ENCODE measurements at places on chromosomes 12 and 14.

DNA sequence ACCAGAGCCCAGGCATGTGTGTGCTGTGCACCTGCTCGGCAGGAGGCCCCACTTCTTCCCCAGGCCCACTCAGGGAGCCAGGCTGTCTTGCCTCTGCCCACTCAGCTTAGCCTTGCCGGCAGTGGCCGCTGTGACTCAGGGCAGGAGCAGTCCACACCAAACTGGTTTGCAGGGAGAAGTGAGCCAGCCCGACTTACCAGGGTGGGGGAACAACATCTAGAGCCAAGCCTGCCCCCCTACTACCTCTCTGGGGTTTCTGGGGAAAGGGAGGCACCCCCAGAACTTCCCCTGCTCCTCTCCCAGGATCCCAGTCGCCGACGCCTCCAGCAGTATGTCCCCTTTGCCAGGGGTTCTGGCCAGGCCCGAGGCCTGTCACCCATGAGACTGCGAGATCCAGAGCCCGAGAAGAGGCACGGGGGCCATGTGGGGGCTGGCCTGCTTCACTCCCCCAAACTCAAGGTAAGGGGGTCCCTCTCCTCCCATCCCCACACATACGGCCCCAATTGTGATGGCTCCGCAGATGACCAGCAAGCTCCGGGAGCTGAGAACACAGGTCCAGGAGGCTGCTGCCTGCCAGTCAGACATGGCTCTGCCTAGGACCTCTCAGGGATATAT lies 3.0 kb downstream of the PLEKHG6 start:
- DNase-seq = peak; percentile 26

GRCh38 chr12:19763488-19763887 lies 324.2 kb downstream of the AEBP2 start:
- no peak for DNase-seq

DNA sequence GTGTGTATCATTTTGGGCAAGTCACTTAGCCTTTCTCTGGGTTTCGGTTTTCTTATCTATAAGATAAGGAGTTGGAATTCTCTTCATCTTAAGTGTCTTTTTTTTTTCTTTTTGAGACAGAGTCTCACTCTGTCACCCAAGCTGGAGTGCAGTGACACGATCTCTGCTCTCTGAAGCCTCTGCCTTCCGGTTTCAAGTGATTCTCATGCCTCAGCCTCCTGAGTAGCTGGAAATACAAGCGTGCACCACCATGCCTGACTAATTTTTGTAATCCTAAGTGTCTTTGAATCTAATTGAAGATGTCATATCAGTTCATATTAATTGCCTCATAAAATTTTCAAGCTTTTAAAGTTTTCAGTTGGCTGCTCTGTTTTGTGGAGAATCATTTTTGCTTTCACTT lies 4.0 kb downstream of the SRGAP1 start:
- DNase-seq = no peak

GRCh38 chr12:97380440-97380839 lies 82.2 kb upstream of the RMST start:
- DNase-seq = no peak

GRCh38 chr12:57141249-57141648 lies 6.2 kb downstream of the LRP1-AS start:
- no peak for DNase-seq

DNA sequence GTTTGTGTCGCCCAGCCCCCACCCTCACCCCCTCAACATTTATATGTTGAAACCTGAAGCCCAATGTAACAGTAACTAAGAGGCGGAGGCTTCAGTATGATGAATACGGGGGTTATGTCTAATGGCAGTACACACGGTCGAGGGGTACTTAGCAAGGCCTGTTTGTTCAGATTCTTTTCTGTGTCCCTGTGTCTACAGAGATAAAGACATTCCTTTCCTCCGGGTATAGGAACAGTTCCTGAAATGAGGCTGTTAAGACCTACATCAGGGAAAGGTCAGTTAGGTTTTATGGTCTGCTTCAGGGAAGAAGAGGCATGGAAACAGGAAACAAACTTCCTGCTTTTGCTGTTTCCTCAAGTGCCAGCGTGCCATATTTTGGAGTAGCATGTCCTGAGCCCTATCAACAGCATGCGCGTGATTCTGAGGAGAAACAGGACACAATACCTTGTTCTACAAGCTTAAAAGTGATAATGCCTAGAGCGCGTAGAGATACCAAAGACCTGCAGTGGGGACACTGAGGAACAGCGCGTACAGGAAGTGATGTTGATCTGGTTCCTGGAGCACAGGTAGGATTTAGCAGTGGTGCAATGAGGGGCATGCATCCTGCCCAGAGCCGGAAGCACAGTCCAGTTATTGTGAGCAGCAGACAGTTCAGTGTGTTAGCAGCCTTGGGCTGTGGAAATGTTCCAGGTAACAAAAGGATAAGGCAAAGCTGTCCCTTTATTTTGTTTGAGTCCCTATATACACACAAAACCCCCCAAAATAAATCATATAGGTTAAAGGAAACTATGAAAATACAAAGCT lies 47.2 kb downstream of the FGD4 start:
- no peak for DNase-seq

- no peak for DNase-seq
Measured at GRCh38 chr12:124338448-124338847, 43.6 kb downstream of the RFLNA start.

- DNase-seq = no peak
Measured at GRCh38 chr12:67357376-67358125, 88.4 kb downstream of the CAND1 start.

- DNase-seq = no peak
Measured at GRCh38 chr12:131734336-131735152, 23.7 kb downstream of the SFSWAP start.

- no peak for DNase-seq
Measured at GRCh38 chr12:28988325-28988704, 160.8 kb upstream of the FAR2 start.

DNA sequence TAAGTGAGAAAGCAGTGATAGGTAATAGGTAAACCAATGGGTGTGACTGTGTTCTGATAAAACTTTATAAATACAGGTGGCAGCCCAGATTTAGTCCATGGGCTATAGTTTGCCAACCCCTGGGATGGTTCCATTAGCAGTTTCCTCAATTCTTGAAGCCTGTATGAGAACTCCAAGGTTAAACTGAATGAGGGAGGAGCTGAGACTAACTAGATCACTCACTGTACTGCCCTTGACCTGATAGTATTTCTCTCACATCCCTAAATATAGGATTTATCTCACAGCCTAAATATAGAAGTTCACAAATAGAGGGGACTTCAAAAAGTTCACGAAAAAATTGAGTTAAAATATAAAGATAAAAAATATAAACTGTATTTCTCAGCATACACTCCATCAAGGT lies 439.6 kb upstream of the CCDC196 start:
- no peak for DNase-seq

- DNase-seq = no peak
Measured at GRCh38 chr12:51871126-51871525, 16.8 kb upstream of the ANKRD33 start.

GRCh38 chr14:38199739-38200138 lies 8.0 kb upstream of the SSTR1 start:
- no peak for DNase-seq

GRCh38 chr12:132454193-132454932 lies 35.6 kb upstream of the FBRSL1 start:
- no peak for DNase-seq

DNA sequence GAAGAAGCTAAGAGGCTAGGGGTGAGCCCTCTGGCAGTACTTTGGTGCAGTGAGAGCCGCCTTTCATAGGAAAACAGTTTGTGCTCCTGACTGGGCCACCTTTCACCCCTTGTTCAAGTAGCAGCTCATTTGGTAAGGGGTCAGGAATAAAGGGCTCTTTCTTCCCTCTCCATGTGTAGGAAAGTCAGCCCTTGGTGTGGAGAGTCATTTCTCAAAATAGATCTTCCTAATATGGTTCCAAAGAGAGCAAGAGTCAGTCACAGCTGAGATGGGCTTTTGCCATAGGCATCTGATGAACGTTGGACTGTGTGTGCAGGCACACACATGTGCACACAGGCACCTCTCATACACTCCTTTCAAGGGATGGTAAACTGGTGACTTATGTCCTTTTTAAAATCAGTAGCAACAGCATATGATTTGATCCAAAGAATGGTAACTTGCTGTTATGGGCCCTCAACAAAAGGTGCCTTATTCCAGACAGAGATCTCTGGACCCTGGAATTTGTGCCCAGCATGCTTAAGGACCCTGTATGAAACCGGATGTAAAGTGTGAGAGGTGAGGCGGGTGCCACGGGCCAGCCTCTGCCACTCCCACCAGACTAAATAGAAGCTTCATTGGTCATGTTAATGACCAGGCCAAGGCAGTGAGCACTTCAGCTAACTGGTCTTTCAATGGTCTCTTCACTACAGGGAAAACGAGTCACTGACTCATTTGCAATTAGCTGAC lies 16.7 kb upstream of the RIC8B start:
- no peak for DNase-seq

Data from T47D (cell line).